Ovary (tissue), 10 donors: ENCODE measurements at places on chromosomes 13 and 19. TPM values are rescaled to one million over a fixed set of nuclear protein-coding genes. Genes with fewer than 3 reads are reported as not detected.

- DNase-seq: no peak
Measured at GRCh38 chr19:40363069-40363468, 14.6 kb downstream of the PLD3 start.

DNA sequence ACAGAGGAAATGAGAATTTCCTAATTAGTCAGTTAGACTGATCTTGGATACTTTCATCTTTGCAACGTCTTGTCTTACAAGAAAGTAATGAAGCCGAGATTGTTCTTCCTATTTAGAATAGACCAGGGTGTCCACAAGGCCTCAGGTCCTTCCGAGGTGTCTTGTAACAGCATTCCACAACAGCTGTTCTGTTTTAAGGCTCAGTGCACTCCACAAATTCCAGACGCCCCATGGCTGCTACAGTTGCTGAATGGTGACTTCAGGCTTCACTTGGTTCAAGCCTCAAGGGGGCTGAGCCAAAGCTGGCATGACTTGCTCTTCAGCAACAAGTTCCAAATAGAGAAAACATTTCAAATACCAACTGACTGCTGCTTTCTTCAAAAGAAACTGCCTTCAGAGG, 143.4 kb downstream of the SHISA2 start:
- no peak for DNase-seq

CYP2B6 gene
- not detected for polyA plus RNA-seq

KLK6 gene
- 0.07 TPM for polyA plus RNA-seq
